ENCODE measurements at places on chromosomes 11 and 22. TPM values are rescaled to one million over a fixed set of nuclear protein-coding genes. Genes with fewer than 3 reads are reported as not detected.
A peak's percentile ranks its signal among the peaks of the same experiment; 100 is the strongest.

- H3K27me3 ChIP-seq, result peaks cover 5% of the 10 kb centered on the region
- H3K4me3 ChIP-seq, result no peak overlapping the region
- no peaks in the 10 kb centered on the region for H3K36me3 ChIP-seq
- H3K27ac ChIP-seq, result no peak overlapping the region
- DNase-seq, result no peak
Observed at GRCh38 chr11:65954771-65955170, 6.8 kb upstream of the SART1 start.

GRCh38 chr11:12927221-12927620 lies 81.9 kb upstream of the RASSF10 start:
- H3K27ac ChIP-seq, result no peak overlapping the region
- DNase-seq, result no peak
- H3K36me3 ChIP-seq, result no peaks in the 10 kb centered on the region
- H3K4me3 ChIP-seq, result no peak overlapping the region
- H3K27me3 ChIP-seq, result peaks cover 15% of the 10 kb centered on the region

- H3K4me3 ChIP-seq, result no peak overlapping the region
- H3K27me3 ChIP-seq, result no peaks in the 10 kb centered on the region
- H3K27ac ChIP-seq, result no peak overlapping the region
- DNase-seq, result no peak
- H3K4me1 ChIP-seq, result no peaks in the 10 kb centered on the region
- no peaks in the 10 kb centered on the region for H3K36me3 ChIP-seq
Observed at GRCh38 chr11:116275635-116276034, 497.2 kb downstream of the BUD13 start.

DNA sequence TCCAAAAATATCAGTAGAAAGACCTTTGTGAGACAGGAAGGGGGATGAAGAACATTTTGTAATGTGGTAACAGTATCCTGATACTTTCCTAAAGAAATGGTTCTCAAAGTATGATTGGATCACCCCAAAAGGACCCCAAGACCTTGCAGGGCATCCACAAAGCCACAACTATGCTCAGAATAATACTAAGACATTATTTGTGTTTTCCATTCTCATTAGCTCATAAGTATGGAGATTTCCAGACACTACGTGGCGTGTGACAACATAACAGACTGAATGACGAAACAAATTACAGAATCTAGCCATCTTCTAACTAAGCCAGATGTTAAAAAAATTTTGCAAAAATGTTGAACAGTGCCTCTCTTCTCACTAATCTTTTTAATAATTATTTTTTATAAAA lies 24.9 kb downstream of the CHEK2 start:
- peaks cover 48% of the 10 kb centered on the region for H3K36me3 ChIP-seq
- no peak for DNase-seq
- peaks cover 28% of the 10 kb centered on the region for H3K4me1 ChIP-seq
- H3K4me3 ChIP-seq, result no peak overlapping the region
- no peak overlapping the region for H3K27ac ChIP-seq

GRCh38 chr22:17787241-17787640 lies 13.0 kb upstream of the BID start:
- no peak overlapping the region for H3K27ac ChIP-seq
- no peak for DNase-seq
- H3K27me3 ChIP-seq, result no peaks in the 10 kb centered on the region
- H3K36me3 ChIP-seq, result no peaks in the 10 kb centered on the region
- H3K4me1 ChIP-seq, result peaks cover 5% of the 10 kb centered on the region
- no peak overlapping the region for H3K4me3 ChIP-seq

GRCh38 chr11:106286881-106287504 lies 209.5 kb downstream of the AASDHPPT start:
- no peaks in the 10 kb centered on the region for H3K27me3 ChIP-seq
- H3K27ac ChIP-seq, result no peak overlapping the region
- no peaks in the 10 kb centered on the region for H3K36me3 ChIP-seq
- H3K4me1 ChIP-seq, result no peaks in the 10 kb centered on the region

DNA sequence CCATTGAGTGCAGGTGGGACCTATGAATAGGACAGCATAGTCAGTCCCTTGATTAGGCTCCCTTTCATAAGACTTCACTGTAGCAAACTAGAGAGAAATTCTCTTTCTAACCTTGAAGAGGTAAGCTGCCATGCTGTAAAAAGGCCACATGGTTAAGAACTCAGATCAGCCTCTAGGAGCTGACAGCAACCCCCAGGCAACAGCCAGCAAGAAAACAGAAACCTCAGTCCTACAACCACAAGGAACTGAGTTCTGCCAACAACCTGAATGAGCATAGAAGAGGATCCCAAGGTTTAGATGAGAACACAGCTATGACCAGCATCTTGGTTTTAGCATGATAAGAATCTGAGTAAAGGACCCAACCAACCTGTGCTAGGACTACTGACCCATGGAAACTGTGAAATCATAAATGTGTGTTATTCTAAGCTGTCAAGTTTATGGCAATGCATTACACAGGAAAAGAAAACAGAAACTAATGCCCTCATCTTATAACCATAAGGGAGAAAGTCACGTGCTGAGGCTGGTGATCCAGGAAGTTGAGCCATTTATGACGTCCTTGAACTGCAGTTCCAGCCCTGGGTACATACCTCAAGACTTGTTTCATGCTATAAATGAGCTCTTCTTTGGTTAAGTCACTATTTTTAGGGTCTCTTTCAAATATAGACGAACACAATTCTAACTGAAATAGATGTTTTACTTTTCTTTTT lies 43.3 kb downstream of the RAB38 start:
- no peaks in the 10 kb centered on the region for H3K4me1 ChIP-seq
- DNase-seq, result no peak
- no peak overlapping the region for H3K4me3 ChIP-seq
- H3K27me3 ChIP-seq, result peaks cover under 1% of the 10 kb centered on the region

- H3K36me3 ChIP-seq, result no peaks in the 10 kb centered on the region
- no peaks in the 10 kb centered on the region for H3K4me1 ChIP-seq
- no peaks in the 10 kb centered on the region for H3K27me3 ChIP-seq
- no peak overlapping the region for H3K4me3 ChIP-seq
Observed at GRCh38 chr11:131760091-131761061, 390.0 kb downstream of the NTM start.

DNA sequence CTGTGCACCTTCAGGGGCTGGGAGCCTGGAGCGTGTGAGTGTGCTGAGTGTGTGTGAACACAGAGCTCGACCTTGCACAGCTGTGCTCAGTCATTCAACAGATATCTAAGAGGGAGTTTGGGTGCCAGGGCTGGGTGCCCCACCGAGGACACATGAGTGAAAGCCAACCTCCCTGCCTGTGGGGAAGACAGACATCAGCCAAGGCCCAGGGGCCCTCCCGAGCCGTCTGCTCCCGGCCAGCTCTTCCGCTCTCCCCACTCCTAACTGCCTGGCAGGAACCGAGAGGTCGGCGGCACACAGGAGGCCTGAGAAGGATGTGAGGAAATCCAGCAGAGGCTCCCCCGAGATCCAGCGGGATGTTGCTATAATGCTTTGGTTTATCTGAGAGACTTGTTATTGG lies 32.0 kb downstream of the CERK start:
- no peaks in the 10 kb centered on the region for H3K4me1 ChIP-seq
- H3K27ac ChIP-seq, result no peak overlapping the region
- no peaks in the 10 kb centered on the region for H3K27me3 ChIP-seq
- DNase-seq, result no peak
- H3K36me3 ChIP-seq, result peaks cover 74% of the 10 kb centered on the region
- H3K4me3 ChIP-seq, result no peak overlapping the region

GRCh38 chr11:133821776-133822175 lies 23.5 kb downstream of the SPATA19 start:
- H3K36me3 ChIP-seq, result no peaks in the 10 kb centered on the region
- peaks cover 6% of the 10 kb centered on the region for H3K27me3 ChIP-seq
- DNase-seq, result peak; percentile 54
- H3K4me1 ChIP-seq, result no peaks in the 10 kb centered on the region
- H3K4me3 ChIP-seq, result no peak overlapping the region

CFAP300 gene
- total RNA-seq, result not detected

CD3G gene
- 227 TPM for total RNA-seq

All from activated CD8-positive, alpha-beta T cell treated with anti-CD3 and anti-CD28 coated beads, Interleukin-2, amount 10 ng/mL, durations not matched to agents 7 days and 5 days (primary cell).